ENCODE measurements at places on chromosomes 4 and X. TPM values are rescaled to one million over a fixed set of nuclear protein-coding genes. Genes with fewer than 3 reads are reported as not detected.

PWWP3B gene
- 2.1 TPM for total RNA-seq

- H3K27me3 ChIP-seq = no peaks in the 10 kb centered on the region
- no peak for DNase-seq
- H3K27ac ChIP-seq = no peak overlapping the region
- H3K4me1 ChIP-seq = peaks cover 3% of the 10 kb centered on the region
- peaks cover 7% of the 10 kb centered on the region for H3K36me3 ChIP-seq
Observed at GRCh38 chrX:2383144-2383543, 117.6 kb downstream of the DHRSX start.

DNA sequence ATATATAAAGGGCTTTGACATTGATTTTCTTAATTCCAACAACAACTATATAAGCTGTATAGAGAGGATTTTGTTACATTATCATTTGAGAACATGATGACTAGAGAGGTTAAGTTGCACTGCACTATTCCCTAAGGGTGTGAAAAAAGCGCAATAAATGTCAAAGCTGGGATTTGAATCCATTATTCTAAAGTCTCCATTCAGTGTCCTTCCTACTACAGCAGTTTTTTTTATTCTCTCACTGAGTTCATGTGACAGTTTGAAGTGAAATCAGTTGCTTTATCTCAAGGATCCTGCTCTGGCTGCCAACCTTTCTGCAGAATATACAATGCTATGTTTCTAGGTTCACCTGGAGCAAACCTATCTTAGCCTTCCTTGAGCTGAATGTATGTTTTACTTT, 177.5 kb downstream of the ANKRD50 start:
- H3K4me1 ChIP-seq = no peaks in the 10 kb centered on the region
- no peak overlapping the region for H3K27ac ChIP-seq
- H3K27me3 ChIP-seq = no peaks in the 10 kb centered on the region
- peaks cover 4% of the 10 kb centered on the region for H3K36me3 ChIP-seq
- no peak for DNase-seq

ATP7A gene
- total RNA-seq = 11.6 TPM

HSFX1 gene
- 2.1 TPM for total RNA-seq

GRCh38 chr4:114205261-114205660, 225.8 kb upstream of the ARSJ start:
- peaks cover 17% of the 10 kb centered on the region for H3K4me1 ChIP-seq
- no peak overlapping the region for H3K4me3 ChIP-seq
- DNase-seq = no peak
- no peak overlapping the region for H3K27ac ChIP-seq
- H3K36me3 ChIP-seq = no peaks in the 10 kb centered on the region
- no peaks in the 10 kb centered on the region for H3K27me3 ChIP-seq

- no peaks in the 10 kb centered on the region for H3K36me3 ChIP-seq
- H3K4me1 ChIP-seq = no peaks in the 10 kb centered on the region
- H3K27ac ChIP-seq = no peak overlapping the region
- no peak for DNase-seq
Observed at GRCh38 chr4:23741681-23742191, 148.1 kb downstream of the PPARGC1A start.

SMARCA5 gene
- total RNA-seq = 55.4 TPM

TRO gene
- total RNA-seq = 105 TPM

TRIM61 gene
- total RNA-seq = not detected

GRCh38 chr4:32417113-32417704, 1697.0 kb downstream of the PCDH7 start:
- no peak overlapping the region for H3K27ac ChIP-seq
- H3K36me3 ChIP-seq = no peaks in the 10 kb centered on the region
- no peaks in the 10 kb centered on the region for H3K27me3 ChIP-seq
- DNase-seq = no peak

BEND2 gene
- not detected for total RNA-seq

GRCh38 chr4:147740176-147740575, 8.3 kb downstream of the ARHGAP10 start:
- no peak overlapping the region for H3K4me3 ChIP-seq
- H3K27me3 ChIP-seq = no peaks in the 10 kb centered on the region
- H3K36me3 ChIP-seq = peaks cover 15% of the 10 kb centered on the region
- no peak for DNase-seq
- H3K27ac ChIP-seq = peak overlapping the region; percentile 77
- peaks cover 85% of the 10 kb centered on the region for H3K4me1 ChIP-seq

- H3K36me3 ChIP-seq = no peaks in the 10 kb centered on the region
- DNase-seq = no peak
- peaks cover 22% of the 10 kb centered on the region for H3K27me3 ChIP-seq
- no peak overlapping the region for H3K27ac ChIP-seq
- H3K4me3 ChIP-seq = no peak overlapping the region
Observed at GRCh38 chr4:104870495-104871233, 276.0 kb upstream of the TET2 start.

GPRASP3 gene
- total RNA-seq = 2.5 TPM

DNA sequence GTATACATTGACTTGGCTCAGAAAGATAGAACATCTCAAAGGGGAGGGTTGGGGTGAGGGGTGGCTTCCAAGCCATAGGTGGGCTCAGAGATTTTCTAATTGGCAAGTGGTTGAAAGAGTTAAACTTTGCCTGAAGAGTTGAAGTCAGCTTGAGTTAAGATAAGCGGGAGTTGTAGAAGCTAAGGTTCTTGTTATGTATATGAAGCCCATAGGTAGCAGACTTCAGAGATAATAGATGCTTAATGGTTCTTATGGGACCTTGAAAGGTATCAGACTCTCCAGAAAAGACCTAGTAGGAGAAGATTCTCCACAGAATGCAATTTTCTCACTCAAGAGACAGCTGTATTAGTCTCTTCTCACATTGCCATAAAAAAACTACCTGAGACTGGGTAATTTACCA, 599.1 kb upstream of the CPEB2 start:
- H3K4me3 ChIP-seq = no peak overlapping the region
- no peak for DNase-seq
- H3K27ac ChIP-seq = no peak overlapping the region
- no peaks in the 10 kb centered on the region for H3K4me1 ChIP-seq
- H3K27me3 ChIP-seq = peaks cover 12% of the 10 kb centered on the region
- H3K36me3 ChIP-seq = no peaks in the 10 kb centered on the region

- H3K4me3 ChIP-seq = no peak overlapping the region
- no peaks in the 10 kb centered on the region for H3K27me3 ChIP-seq
- H3K27ac ChIP-seq = no peak overlapping the region
- H3K4me1 ChIP-seq = no peaks in the 10 kb centered on the region
- DNase-seq = no peak
Observed at GRCh38 chrX:144768540-144768939, 478.8 kb upstream of the SPANXN1 start.

FOXR2 gene
- total RNA-seq = not detected

DNA sequence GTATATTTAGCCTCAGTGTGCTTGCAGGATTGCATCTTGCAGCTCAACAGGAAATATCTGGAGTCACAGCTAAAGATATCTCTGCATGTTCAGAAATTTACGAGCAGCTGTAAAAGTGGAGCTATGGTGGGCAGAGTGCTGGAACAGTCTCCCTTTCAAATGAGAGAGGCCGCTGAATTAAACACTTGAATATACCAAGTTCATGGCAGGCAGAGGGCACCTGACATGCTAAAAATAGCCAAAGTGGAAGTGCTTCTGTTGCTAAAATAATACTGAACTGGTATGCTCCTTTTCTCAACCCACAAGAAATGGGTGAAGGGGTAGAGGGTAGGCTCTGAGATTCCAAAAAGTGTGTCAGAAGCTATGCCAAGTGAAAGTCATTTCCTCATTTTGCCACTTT, 98.1 kb downstream of the MGST2 start:
- no peaks in the 10 kb centered on the region for H3K36me3 ChIP-seq
- no peaks in the 10 kb centered on the region for H3K27me3 ChIP-seq
- peaks cover 17% of the 10 kb centered on the region for H3K4me1 ChIP-seq
- H3K4me3 ChIP-seq = peak overlapping the region; percentile 33
- no peak for DNase-seq

GRCh38 chr4:26015906-26016305, 101.9 kb downstream of the SMIM20 start:
- peaks cover 19% of the 10 kb centered on the region for H3K4me1 ChIP-seq
- H3K27ac ChIP-seq = no peak overlapping the region
- peaks cover 10% of the 10 kb centered on the region for H3K27me3 ChIP-seq
- H3K4me3 ChIP-seq = no peak overlapping the region

DNA sequence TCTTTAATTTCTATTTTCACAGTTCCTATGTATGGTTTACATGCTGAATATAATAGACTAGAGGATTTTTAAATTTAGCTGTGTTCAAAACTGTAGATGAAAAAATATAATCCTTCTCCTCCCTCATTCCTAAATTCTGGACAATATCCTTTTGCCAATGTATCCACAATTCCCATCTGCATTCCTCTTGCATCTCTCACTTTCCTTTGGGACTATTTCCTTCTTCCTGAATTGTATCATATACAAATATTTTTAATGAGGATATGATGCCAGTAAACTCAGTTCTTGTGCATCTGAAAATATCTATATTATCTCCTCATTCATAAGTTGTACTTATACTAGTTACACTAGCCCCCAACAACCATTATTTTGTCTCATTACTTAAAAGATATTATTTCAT, 46.7 kb downstream of the DDX60L start:
- no peak overlapping the region for H3K27ac ChIP-seq
- no peak for DNase-seq
- H3K36me3 ChIP-seq = peaks cover 3% of the 10 kb centered on the region
- no peak overlapping the region for H3K4me3 ChIP-seq
- H3K4me1 ChIP-seq = peaks cover 7% of the 10 kb centered on the region

- H3K4me1 ChIP-seq = no peaks in the 10 kb centered on the region
- no peak overlapping the region for H3K4me3 ChIP-seq
- peaks cover 31% of the 10 kb centered on the region for H3K27me3 ChIP-seq
Observed at GRCh38 chr4:99807666-99808065, 9.0 kb upstream of the DAPP1 start.

- no peaks in the 10 kb centered on the region for H3K4me1 ChIP-seq
- no peak for DNase-seq
- H3K36me3 ChIP-seq = no peaks in the 10 kb centered on the region
- H3K27ac ChIP-seq = no peak overlapping the region
Observed at GRCh38 chr4:77413766-77414165, 191.9 kb upstream of the CXCL13 start.

DNA sequence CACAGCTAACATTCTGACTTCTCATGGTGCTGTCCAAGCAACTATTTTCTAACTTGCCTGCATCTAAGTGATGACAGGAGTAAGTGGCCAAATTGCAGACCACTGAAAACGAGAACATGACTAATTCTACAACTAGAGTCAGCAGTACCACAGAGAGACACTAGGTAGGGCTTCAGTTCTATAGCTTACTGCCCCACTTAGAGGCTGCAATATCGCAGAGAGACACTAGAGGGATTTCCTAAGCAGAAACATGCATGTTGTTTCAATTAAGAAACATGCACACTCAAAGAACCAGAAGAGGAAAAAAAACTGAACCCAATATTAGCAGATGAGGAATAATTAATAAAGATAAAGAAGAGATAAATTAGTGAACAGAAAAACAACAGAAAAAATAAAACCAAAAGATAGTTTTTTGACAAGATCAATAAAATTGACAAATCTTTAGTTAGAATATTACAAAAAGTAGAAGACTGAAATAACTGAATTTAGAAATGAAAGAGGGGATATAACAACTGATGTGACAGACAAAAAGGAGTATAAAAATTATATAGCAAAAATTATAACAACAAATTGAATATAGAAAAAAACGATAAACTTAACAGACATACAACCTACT, 100.8 kb downstream of the SPIN4 start:
- H3K27ac ChIP-seq = no peak overlapping the region
- no peaks in the 10 kb centered on the region for H3K27me3 ChIP-seq
- H3K36me3 ChIP-seq = no peaks in the 10 kb centered on the region
- DNase-seq = no peak
- H3K4me3 ChIP-seq = no peak overlapping the region

- H3K27me3 ChIP-seq = no peaks in the 10 kb centered on the region
- no peak overlapping the region for H3K4me3 ChIP-seq
- H3K4me1 ChIP-seq = no peaks in the 10 kb centered on the region
Observed at GRCh38 chr4:138460477-138461414, 218.6 kb upstream of the SLC7A11 start.

DNA sequence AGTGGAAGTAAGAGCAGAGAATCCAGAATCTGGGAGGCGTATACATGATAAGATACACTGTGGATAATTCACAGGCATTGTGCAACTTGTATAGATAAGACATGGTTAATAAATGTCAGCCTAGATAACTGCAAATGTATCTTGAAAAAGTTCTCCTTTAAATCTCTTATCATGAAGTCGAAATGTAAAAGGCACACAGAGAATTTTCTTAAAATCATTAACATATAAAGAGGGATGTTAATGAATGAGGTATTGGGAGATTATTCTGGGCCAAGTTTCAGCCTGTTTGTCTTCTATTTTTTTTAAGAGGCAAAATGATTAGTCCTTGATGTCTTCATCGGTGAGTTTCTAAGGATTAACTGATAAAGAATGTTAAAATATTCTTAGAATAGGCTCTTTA, 835 bp downstream of the TDO2 start:
- no peak for DNase-seq
- H3K4me1 ChIP-seq = peaks cover 31% of the 10 kb centered on the region
- H3K27me3 ChIP-seq = peaks cover under 1% of the 10 kb centered on the region
- no peak overlapping the region for H3K27ac ChIP-seq
- H3K4me3 ChIP-seq = no peak overlapping the region
- no peaks in the 10 kb centered on the region for H3K36me3 ChIP-seq

- peak overlapping the region; percentile 22 for H3K27ac ChIP-seq
- H3K36me3 ChIP-seq = peaks cover 49% of the 10 kb centered on the region
- H3K4me1 ChIP-seq = peaks cover 50% of the 10 kb centered on the region
Observed at GRCh38 chrX:115639334-115639880, 78.4 kb downstream of the PLS3 start.

DNA sequence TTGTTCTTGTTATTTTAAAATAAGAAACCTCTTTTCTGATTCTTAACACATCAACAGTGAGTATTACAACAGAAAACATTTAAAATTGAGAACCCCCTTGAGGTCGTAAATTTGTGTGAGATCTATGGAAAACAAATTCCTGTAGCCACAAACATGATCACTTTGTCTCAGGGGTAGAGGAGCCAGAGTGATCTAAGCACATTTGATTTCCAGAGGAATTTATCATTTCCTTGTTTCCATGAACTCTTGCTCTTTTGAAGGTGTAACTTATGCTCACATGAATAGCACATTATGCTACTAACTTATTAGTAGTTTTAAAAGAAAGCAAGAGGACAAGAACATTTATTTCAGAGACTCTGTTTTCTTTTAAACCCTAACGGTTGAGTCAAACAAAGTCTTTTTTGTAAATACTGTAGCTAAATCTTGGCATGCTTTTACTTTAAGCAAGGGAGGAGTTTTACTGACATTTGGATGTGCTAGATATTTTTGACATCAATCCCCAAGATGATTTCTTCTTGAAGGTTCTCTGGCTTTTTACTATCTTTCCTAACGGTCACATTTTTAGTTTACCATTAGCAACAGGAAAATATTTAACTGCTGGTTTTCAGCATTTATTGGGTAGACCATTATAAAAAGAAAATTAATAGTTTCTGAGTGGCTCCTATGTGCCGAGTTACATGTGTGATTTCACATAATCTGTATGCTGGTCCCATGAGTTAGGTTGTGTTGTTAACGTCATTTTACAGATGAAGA, 27.9 kb upstream of the ZCCHC12 start:
- no peak for DNase-seq
- peaks cover 3% of the 10 kb centered on the region for H3K36me3 ChIP-seq
- no peaks in the 10 kb centered on the region for H3K27me3 ChIP-seq
- no peak overlapping the region for H3K27ac ChIP-seq
- peaks cover 17% of the 10 kb centered on the region for H3K4me1 ChIP-seq
